ENCODE measurements at places on chromosomes 2 and 18. TPM values are rescaled to one million over a fixed set of nuclear protein-coding genes. Genes with fewer than 3 reads are reported as not detected.

GRCh38 chr2:96866149-96866548 is 3.7 kb downstream of the SEMA4C start:
- peak; percentile 39 for DNase-seq

DNA sequence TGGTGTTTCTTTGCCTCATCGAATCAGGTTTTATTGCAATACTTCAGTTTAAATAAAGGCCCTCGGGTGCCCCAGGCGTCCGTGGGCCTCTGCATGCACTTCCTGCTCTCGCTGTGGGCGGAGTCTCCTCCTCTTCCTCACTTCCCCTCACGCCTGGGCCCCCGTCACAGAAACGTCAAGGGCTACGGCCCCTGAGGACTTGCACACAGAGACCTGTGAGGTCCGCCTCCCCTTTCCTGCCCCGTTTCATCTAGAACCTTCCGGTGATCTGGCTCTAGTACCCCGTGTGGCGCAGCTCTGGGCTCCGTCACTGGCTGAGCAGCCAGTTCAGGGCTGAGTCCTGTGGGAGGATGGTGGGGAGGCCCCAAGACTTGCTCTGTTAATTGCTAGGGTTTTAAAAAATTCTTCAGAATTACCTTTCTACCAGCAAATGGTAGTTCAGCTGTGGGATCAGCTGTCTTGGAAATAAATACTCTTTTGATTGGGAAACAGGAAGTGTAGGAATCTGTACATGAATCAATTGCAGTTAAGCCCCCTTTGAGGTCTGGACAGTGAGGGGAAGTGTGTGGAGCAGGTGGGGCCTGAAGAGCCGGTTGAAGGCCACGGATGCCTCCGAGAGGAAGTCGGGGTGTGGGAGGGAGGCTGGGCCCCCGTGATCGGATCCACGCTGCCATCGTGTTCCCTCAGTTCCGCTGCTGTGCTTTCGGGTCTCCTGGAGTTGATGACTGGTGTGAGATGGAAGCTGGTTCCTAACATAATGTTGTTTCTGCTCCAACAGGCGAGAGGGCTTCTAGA is 10.2 kb downstream of the NFATC1 start:
- peak; percentile 74 for DNase-seq

Gene SLC9A4
- not detected for total RNA-seq

Gene MALL
- 39.3 TPM for total RNA-seq

Gene NDC80
- 9.0 TPM for total RNA-seq

GRCh38 chr18:22233266-22233665 is 63.9 kb downstream of the GATA6 start:
- no peak for DNase-seq

DNA sequence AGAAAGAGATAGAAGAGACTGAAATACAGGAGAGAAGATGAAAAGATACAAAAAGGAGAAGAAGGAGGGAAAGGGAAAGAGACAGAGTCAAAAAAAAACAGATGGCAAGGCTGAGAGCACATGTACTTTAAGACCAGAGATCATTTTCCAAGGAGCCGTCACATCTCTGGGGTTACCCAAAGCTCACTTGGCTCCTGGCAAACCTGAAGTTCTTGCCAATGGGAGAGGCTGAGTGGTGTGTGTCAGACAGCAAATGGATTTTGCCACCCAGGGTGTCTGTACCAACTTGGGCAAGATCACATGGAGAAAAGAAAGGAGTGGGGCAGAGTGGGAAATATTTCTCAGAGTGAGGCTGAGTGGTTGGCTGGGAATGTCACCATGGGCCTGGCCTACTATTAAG is 219.3 kb upstream of the TNP1 start:
- DNase-seq, result no peak

Gene ARL5A
- 134 TPM for total RNA-seq

- no peak for DNase-seq
Observed at GRCh38 chr18:63508596-63508995, 31.8 kb downstream of the SERPINB5 start.

- DNase-seq, result no peak
Observed at GRCh38 chr18:21489919-21490495, 110.5 kb downstream of the ESCO1 start.

DNA sequence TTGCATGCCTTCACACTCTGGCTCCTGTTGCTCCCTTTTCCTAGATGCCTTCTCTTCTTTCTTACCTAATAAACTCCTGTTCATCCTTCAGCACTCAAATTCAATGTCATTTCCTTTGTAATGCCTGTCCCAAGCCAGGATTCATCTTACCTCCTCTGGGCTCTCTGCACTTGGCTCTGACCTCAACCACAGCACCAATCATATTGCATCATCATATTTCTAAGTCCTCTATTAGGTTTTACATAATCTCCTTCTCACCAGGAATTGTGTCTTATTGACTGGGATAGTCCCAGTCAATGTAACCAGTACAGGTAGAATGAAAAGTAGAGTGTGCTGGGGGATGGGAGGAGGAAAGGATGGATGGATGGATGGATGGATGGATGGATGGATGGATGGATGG is 187.1 kb downstream of the NRP2 start:
- DNase-seq, result no peak

DNA sequence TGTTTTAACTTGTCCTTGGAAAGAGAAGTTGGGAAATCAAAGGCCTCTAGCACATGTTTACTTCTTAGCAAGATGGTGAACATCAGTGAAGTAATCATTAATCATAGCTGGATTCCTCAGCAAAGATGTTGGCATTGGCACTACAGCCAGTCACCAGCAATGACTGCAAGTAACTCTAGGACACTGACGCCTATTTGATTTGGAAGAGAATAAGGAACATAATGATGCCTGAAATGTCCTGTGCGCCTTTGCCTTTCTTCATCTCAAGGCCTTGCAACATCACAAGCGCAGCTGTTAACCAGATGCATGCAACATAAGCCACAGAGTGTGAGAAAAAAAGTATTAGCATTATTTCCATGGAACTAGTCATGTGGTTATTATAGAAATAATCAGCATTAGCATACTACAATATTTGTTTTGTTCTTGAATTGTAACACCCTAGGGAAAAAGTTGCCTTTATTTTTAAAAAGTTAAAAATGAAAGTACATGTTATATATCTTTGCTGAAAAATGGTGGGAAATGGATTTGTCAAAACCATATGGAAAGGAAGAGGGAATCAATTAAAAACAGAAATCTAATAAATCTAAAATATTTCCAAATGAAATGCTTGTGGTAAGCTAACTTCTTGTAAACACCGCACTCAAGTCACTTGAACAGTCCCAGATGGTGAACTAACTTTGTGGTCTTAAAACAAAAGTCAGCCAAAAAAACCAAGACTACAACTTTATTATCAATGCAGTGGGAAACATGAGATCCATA is 55.6 kb downstream of the THADA start:
- DNase-seq, result no peak

DNA sequence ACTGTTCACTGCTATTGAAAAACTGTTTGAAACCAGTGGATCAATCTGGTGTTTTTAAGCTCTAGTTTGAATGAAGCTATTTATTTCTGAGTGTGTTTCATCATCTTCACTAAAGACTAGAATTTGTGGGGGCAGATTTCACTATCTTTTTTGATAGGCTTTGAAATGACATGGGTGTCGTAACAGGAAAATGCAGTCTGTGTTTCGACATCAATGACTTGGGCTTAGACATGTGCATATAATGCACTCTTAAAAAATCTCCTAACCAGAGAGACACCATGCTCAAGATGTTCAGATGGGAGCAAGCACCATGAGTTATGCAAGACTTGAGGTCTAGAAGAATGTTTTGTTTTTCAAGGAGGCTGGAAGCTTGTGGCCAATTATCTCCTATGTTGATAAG is 221.6 kb downstream of the GPD2 start:
- no peak for DNase-seq

Gene MAL
- 4.8 TPM for total RNA-seq

Gene NLRC4
- not detected for total RNA-seq

GRCh38 chr2:58156780-58157179 is 84.3 kb downstream of the FANCL start:
- no peak for DNase-seq

Gene ARHGEF4
- 0.33 TPM for total RNA-seq

DNA sequence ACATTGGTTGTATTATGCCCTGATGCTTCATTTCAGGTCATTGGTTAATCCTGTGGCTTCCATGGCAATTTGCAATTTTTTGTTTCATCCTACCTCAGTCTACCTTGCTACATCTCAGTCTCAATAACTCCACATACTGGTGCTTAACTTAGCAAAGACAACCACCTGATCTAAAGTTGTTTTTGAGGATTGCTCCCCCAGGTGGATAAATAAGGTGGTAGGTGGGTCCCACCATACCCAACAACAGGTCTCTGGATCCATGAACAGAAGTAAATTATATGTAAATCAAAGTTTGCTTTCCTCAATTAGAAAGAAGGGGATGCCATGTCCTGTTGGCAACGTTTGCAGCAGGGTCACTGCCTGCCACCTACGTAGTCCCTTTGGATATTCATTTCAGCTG is 7.0 kb downstream of the XIRP2 start:
- no peak for DNase-seq

DNA sequence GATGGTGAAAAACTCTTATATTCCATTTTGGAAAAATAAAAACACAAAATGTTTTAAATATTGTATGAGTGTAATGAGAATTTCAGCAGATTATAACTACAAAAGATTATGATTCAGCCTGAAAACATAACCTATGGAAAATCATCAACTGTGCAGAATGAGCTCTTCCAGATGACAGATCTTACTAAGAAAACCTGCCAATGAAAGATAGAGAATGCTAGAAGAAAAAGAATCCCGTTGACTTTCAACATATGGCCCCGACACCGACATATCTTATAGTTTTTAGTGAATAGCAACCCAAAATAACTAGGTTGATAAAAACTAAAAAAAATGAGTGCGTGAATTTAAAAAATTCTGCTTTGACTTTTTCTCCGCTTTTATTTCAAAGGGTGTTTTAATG is 178.0 kb downstream of the BABAM2 start:
- no peak for DNase-seq

GRCh38 chr2:225431105-225431863 is 31.8 kb downstream of the NYAP2 start:
- no peak for DNase-seq

GRCh38 chr2:165905269-165905668 is 48.3 kb downstream of the TTC21B start:
- no peak for DNase-seq

GRCh38 chr2:139259422-139260051 is 479.3 kb upstream of the NXPH2 start:
- no peak for DNase-seq

Gene CTLA4
- total RNA-seq, result 1.7 TPM

DNA sequence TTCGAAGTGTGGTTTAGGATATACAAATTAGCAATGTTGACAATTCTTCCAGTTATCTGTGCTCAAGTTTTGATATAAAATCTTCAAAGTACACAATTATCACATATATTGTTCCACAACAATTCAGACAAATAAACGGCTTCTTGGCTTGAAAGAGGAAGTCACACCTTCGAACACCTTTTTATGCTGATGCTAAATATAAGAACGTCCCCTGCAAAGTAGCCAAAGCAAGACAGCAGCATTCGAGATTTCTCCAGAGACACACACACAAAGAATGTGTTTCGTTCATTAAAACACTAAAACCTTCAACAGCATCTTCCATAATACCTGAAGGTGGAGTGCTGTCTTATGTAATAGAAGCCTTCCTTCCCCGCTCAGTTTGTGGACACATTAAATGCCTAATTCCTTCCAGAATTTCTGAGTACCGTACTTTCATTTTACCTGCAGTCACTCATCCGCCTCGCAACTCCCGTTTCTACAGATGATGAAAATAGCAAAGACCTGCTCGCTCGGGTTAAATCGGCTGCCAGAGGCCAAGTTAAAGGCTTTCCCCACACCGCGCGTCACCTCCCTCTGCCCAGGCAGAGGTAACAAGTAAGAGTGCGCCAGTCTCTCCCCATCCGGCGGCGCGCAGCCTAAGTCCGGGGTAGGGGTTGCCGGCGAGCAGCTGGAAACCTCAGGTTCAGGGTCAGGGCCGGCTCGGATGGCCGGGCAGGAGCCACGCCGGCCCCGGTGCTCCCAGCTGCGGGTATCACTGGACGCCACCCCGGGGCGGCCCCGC is 847 bp downstream of the SERPINE2 start:
- peak; percentile 47 for DNase-seq

Gene EGR4
- not detected for total RNA-seq

DNA sequence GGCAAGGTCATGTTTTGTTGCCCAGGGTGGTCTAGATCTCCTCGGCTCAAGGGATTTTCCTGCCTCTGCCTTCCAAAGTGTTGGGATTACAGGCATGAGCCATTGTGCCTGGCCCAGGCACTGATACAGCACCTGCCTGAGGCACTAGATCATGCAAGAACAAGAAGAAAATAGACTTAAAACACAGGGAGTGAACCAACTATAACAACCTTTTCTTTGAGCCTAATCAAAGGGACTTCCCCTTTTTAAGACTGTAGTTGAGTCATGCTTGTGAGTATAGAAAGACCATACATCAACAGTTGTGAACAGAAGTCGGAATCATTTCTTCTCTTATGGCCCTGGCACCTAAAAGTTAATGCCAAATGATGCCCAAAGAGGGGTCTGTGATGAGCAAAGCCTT is 47.9 kb upstream of the MAPRE2 start:
- no peak for DNase-seq

Gene LRRC30
- total RNA-seq, result not detected

Measured in dermis blood vessel endothelial cell (primary cell).